NCI-H2227 treated with DMSO at 0.1 percent for 48 hours (cell line): ENCODE measurements at places on chromosomes 6 and 20.

DNA sequence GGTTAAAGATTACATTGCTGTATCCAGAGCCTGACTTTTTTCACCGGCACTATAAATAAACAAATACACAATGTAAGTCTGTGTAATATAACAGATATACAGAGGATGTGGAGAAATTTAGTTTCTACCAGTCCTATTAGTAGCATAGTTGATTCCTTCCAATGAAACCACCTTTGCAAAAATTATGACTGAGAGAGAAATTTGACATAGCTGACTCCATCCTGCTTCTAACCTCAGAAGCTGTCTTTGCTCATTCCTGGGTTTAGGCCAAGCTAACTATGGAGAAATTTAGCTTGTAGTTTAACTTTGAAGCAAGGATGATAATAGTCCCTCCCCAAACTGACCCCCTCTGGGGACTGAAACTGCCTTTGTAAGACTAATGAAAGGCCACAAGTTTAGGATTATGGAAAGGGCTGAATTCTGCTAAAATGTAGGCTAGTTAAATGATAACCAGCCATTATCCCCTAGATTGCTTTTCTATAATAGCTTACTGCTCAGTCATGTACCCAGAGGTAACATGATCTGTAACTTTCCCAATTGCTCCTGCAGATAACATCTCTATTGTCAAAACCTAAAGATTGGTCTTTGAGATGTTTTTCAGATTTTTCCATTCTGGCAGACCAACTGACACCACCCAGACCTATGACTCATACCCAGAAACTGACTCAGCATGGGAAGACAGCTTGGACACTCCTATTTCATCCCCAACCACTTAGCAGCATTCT lies 172.8 kb upstream of the ARG1 start:
- DNase-seq, result no peak

GRCh38 chr6:70277470-70277869 lies 25.4 kb downstream of the COL9A1 start:
- DNase-seq, result no peak

GRCh38 chr6:14510038-14510437 lies 392.5 kb downstream of the CD83 start:
- no peak for DNase-seq

GRCh38 chr6:30777155-30777485 lies 32.8 kb upstream of the IER3 start:
- no peak for DNase-seq
